GM20000 (cell line): ENCODE measurements at places on chromosomes 7 and 10.

DNA sequence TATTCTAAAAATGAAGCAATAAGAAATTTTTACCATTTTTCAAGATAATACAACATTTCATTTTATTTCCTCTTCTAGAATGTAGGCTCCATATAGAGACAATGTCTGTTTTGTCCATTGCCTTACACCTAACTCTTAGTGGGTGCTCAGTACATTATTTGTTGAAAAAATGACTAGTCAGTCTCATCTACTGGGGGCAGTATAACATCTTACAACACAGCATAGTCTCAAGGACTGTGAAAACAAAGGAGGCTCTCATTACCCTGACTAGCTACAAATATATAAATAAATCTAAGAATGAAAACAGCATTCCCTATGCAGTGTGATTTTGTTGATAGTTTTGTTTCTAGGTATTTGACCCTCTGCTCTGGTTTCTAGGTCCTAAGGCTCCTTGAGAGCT lies 11.6 kb downstream of the CRPPA start:
- DNase-seq = no peak

- no peak for DNase-seq
These were observed 21.2 kb downstream of the RHEB start for GRCh38 chr7:151498495-151498894.

GRCh38 chr7:1647961-1648672 lies 22.0 kb upstream of the ELFN1 start:
- DNase-seq = no peak

GRCh38 chr10:13803566-13804554 lies 217.1 kb downstream of the PRPF18 start:
- DNase-seq = no peak

DNA sequence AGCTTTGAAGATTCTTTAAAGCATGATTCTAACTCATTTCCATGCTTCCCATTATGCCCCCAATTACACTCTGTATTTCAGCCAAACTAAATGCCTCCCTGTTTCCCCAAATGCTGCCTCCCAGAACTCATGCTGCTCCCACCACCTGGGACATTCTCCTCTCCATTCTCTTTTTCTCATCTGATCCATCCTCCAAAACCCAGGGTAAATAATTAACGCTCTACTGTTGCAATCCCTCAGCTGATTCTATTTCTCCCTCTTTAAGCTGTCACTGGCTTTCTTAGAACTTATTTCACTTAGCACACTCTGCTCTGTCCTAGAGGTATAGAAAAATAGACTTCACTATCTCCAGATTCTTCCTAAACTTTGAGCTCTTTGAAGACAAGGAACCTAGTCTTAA lies 104.7 kb downstream of the ICA1 start:
- DNase-seq = no peak

DNA sequence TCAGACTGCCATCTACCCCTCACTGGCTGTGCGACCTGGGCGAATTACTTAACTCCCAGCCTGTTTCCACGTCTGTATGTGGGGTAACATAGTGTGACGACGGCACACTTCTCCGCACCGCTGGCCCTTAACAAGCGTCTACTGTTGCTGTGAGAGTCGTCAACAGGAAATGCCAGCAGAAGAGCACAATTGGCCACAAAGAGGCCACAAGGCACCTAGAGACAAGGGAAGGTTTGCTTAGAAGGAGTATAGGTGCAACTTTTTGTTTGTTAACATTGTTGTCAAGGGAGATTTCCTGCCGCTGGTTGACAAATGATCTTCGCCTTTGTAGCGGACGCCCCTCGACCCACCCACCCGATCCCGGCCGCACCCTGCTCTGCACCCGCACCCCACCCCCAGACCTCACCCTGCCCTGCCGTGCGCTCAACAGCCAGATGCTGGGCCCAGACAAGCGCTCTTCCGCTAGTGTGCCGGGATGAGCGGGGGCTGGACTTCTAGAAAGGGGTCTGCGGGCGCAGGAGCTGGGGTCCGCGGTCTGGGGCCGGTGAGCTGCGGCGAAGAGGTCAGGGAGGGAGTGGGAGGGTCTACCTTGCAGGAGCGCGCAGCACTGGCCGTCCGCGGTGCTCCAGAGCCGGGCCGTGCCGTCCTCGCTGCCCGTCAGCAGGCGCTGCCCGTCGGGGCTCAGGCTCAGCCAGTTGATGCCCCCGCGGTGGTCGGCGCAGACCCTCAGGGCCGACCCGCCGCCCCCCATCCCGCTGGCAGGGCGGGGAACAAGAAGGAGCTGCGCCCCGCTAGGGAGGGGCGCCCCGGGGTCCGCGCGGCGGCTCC lies 785 bp downstream of the WDR86 start:
- no peak for DNase-seq

GRCh38 chr7:95690367-95690947 lies 81.9 kb upstream of the DYNC1I1 start:
- peak; percentile 10 for DNase-seq

- DNase-seq = peak; percentile 45
These were observed 17.5 kb downstream of the CFAP69 start for GRCh38 chr7:90262438-90262837.

DNA sequence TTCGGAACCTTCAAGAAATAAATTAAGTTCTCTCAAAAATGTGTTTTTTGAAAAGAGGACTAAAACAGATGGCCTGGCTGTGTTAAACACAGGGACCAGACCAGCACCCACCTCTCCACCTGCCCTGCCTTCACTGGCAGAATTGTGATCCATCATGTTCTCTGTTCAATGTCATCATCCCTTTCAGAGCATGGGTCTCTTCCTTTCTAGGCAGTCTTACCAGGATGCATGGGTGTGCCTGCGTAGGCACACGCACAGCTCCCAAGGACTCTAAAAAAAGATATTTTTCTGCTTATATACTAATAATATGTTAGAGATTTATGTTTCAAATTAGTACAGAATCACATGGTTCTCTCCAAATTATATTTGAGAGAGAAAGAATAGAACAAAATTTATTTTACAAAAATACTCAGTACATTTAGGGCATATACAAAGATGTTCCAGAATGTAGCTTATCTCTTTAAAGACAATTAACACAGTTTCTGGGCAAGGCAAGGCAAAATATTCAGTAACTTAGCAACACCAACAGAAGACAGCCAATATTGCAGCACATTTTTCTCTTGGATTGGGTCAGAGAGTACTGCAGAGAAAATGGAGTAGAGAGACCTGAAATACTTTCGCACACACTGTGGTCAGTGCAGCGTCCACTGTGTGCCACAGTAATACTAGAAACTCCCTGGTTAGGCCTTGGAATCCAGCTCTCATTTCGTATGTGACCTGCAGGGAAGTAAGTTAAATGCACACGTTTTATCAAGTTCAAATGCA lies 52.8 kb downstream of the EGFR start:
- no peak for DNase-seq

GRCh38 chr7:11753433-11753832 lies 78.6 kb downstream of the THSD7A start:
- DNase-seq = no peak

- no peak for DNase-seq
These were observed 351.8 kb upstream of the ETV1 start for GRCh38 chr7:14341200-14341775.

- DNase-seq = peak; percentile 20
These were observed 297.3 kb upstream of the LYZL1 start for GRCh38 chr10:28991333-28992270.

DNA sequence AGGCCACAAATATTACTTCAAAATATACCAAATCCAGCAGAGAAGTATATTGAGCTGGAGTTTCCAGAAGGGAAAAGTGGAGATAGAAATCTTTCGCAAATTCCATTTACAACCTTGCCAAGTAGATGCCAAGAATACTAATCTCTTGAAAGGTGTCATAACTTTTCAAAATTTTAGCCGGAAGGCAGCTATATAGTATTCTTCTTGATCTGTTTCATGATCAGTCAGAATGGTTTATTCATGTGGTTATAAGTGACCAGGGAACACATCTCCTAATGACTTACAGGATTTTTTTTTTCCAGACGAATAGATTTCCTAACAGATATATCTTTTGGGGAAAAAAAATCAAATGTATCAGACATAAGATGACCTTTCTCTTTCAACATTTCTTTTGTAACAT lies 270.7 kb downstream of the TSPAN12 start:
- no peak for DNase-seq

DNA sequence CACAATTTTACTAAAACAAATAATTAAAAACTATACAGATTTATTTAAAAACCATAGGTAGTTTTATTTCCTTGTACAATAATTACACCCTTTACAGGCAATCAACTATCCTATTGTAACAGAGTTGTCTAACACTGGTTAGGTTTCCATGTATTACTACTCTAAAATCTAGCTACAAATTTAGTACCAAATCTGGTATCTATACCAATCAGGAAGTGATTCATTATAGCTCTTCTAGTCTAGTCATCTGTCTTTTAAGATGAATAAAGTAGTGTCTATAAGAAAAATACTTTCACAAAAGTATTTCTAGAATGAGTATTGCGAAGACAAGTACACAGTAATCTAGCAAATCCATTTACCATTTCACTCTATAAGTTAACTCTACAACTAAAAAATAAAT lies 16.9 kb downstream of the ZNF800 start:
- no peak for DNase-seq

DNA sequence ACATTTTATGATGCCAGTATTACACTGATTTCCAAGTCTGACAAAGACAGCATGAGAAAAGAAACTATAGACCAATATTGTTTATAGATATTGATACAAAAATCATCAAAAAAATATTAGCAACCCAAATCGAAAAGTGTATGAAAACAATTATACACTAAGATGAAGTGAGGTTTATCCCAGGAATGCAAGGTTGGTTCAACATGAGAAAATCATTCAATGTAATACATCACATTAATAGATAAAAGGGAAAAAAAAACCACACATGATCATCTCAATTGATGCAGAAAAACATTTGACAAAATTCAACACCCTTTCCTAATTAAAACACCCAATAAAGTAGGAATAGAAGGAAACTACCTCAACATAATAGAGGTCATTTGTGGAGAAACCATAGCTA lies 153.9 kb downstream of the DNAJC1 start:
- no peak for DNase-seq

DNA sequence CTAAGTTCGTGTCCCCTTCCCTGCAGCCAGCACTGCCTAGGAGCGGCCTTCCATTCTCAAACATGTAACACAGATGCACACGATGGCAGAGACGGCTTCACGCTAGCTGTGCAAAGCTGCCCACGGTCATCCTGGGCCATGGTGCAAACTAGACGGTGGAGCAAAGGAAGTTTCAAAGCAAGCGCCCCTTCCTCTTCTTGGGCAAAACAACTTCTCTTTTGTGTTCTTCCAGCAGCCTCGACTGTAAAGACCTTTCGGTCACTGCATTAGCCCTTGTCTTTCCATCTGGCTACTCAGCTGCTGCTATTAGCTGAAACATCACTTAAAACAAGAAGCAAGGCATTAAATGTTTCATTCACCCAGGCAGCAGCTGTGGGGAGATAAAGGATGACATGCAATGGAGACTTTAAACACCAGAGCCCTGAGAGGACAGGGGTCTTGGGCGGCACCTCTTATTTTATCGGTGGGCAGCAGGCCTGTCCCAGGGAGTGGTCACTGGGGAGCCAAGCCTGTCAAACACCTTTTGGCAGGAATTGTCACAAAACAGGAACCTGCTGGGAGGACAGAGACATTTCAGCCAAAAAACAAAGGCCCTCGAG lies 214.8 kb downstream of the KLF6 start:
- no peak for DNase-seq

- no peak for DNase-seq
These were observed 25.4 kb downstream of the DYNC2I1 start for GRCh38 chr7:158881731-158882130.

GRCh38 chr7:425794-426188 lies 93.9 kb downstream of the PDGFA start:
- no peak for DNase-seq

- DNase-seq = no peak
These were observed 121.0 kb downstream of the AKR1D1 start for GRCh38 chr7:138196971-138197896.

DNA sequence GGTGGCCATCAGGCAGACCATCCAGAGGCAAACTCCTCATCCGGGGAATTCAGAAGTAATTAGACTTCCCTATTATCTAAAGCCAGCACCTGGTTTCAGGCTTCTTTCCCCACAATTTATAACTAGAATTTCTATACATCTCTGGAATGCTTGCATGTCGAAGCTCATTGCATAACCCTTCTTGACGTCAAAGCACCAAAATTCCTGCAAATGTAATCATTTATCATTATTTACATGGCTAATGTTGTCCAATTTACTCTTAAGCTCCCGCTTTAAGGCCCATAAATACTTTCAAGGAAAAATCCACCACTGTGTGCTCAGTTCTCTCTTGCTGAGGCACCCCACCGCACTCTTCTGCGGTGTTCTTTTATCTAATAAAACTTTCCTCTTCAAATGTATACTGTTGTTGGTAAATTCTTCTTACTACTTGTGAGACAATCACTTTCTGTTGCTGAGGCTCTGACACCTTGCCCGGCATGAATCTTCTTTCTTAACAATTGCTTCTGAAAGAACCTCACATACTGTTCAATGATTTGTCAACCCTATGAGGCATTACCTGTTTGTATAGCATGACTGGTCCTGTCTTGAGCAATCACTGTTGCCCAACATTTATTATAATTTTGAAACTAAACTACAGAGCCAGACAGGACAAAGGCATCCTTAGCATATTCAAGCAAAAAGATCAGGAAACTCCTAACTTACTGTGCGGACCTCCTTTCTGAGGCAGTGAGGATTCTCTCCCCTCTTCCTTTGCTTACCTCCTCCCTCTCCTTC lies 17.4 kb upstream of the GPR141 start:
- DNase-seq = no peak

GRCh38 chr7:131095346-131095745 lies 232.3 kb upstream of the MKLN1 start:
- DNase-seq = no peak

DNA sequence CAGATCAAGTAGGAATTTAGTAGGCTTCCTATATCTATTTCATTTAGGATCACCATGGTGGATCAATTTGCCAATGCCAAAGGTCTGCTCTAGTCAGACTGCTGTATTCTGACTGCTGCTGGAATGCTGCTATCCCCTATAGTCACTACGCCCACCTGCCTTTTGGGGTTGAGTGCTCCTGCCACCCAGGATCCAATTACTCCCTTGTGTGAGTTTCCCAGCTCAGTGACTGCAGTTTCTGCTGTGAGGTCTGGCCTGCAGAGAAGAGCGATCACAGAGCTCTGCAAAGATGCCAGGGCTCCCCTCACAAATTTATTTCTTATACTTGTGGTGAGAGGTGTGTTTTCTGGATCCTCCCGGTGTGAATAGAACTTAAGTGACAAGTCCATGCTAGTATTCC lies 88.1 kb upstream of the FOXI2 start:
- no peak for DNase-seq

- no peak for DNase-seq
These were observed 53.5 kb upstream of the PPP1R17 start for GRCh38 chr7:31633467-31633866.

- no peak for DNase-seq
These were observed 63.1 kb upstream of the STEAP1B start for GRCh38 chr7:22563032-22563501.

GRCh38 chr10:51604579-51604978 lies 94.8 kb downstream of the CSTF2T start:
- DNase-seq = no peak
